Activated naive CD4-positive, alpha-beta T cell treated with anti-CD3 and anti-CD28 coated beads, Interleukin-2, amount 10 ng/mL, durations not matched to agents 7 days and 5 days (primary cell): ENCODE measurements at places on chromosomes 11 and 22.
A peak's percentile ranks its signal among the peaks of the same experiment; 100 is the strongest.

DNA sequence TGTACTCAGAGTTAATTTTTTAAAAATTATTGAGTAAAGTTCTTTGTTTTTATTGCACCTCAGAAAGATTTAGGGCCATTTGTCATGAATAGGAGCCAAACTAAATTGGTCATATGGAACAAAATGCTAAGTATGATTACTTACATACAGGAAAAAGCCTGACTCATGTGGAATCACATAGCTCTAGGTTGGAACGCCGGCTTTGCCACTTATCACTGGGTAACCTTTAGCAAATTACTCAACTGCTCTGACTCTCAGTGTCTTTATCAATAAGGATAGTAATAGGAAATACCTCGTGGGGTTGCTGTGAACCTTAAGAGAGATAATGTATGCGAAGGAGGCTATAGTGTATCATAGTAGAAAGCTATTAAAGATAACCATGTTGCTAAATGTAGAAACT is 638.5 kb downstream of the NELL1 start:
- DNase-seq: no peak

DNA sequence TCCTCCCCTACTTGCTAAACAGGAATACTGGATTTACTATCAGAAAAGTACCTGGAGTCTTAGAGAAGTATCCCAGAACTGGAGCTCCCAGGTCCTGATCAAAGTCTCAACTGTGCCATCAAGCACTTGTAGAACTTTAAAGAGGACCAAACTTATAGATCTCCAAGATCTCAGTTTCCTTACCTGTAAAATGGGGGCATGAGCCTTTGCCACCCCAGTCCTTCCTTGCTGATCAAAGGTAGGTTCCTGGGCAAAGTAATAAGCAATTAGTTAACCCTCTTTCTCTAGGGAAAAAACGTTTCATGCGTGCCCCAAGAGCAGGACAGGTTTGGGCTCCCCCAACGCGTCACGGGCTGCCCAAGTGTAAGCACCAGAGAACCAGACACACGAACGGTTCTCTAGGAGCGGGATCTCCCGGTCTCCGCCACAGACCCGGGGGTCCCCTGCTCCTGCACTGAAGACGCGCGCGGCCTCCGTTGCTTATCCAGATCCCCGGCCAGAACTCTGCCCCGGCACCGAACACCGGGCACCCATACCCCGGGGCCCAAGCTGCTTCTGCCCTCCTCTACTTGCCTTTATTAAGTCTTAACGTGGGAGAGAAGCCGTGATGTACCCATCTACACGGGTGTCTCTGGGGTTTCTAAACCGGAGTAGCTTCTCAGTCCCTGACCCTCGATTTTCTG is 505 bp downstream of the ZNF214 start:
- no peak for DNase-seq

- no peak for DNase-seq
Measured at GRCh38 chr11:75946531-75947530, 131.8 kb downstream of the UVRAG start.

- no peak for DNase-seq
Measured at GRCh38 chr11:86475027-86475426, 100.3 kb downstream of the CCDC81 start.

DNA sequence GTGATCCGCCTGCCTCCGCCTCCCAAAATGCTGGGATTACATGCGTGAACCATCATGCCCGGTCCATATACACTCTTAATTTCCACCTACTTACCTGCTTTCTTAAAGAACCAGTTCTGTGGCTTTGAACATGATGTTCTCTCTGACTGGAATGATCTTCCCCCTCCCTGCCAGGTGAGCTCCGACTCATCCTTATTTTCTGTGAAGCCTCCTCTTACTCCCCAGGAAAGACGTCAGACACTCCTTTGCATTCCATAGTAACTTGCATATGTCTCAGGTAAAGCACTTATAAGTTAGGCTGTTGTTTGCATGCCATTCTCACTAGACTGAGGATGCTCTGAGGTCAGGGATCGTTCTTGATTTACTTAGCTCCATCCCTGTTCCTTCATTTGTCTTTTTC is 91.8 kb upstream of the RAB1B start:
- DNase-seq: no peak

DNA sequence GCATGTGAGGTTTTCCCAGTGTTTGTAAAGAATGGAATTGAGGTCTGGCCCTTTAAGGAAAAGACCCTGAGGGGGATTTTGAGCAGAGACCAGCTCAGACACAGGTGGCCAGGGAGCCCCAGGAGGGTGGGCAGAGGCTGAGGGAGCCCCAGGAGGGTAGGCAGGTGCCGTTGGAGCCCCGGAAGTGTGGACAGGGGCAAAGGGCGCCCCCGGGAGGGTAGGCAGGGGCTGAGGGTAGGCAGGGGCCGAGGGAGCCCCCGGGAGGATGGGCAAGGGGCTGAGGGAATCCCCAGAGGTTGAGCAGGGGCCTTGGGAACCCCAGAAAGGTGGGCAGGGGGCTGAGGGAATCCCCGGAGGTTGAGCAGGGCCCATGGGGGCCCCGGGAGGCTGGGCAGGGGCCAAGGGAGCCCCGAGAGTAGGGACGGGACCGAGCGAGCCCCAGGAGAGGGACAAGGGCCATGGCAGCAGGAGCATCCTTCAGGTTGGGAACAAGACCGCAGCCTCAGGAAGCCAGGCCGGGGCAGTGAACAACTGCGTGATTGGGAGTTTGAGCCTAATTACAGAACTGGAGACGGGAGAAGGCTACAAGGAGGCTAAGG is 292.0 kb downstream of the BRD1 start:
- peak; percentile 2 for DNase-seq

GRCh38 chr11:70169127-70169526 is 34.0 kb upstream of the FADD start:
- no peak for DNase-seq

GRCh38 chr22:45125188-45125587 is 38.5 kb upstream of the NUP50 start:
- DNase-seq: no peak

- no peak for DNase-seq
Measured at GRCh38 chr22:40748388-40749355, 69.4 kb downstream of the MCHR1 start.

GRCh38 chr11:119706029-119706428 is 23.0 kb downstream of the NECTIN1 start:
- DNase-seq: no peak
